Lung microvascular endothelial cell (primary cell): ENCODE measurements at places on chromosomes 3 and 15. TPM values are rescaled to one million over a fixed set of nuclear protein-coding genes. Genes with fewer than 3 reads are reported as not detected.
A peak's percentile ranks its signal among the peaks of the same experiment; 100 is the strongest.

DNA sequence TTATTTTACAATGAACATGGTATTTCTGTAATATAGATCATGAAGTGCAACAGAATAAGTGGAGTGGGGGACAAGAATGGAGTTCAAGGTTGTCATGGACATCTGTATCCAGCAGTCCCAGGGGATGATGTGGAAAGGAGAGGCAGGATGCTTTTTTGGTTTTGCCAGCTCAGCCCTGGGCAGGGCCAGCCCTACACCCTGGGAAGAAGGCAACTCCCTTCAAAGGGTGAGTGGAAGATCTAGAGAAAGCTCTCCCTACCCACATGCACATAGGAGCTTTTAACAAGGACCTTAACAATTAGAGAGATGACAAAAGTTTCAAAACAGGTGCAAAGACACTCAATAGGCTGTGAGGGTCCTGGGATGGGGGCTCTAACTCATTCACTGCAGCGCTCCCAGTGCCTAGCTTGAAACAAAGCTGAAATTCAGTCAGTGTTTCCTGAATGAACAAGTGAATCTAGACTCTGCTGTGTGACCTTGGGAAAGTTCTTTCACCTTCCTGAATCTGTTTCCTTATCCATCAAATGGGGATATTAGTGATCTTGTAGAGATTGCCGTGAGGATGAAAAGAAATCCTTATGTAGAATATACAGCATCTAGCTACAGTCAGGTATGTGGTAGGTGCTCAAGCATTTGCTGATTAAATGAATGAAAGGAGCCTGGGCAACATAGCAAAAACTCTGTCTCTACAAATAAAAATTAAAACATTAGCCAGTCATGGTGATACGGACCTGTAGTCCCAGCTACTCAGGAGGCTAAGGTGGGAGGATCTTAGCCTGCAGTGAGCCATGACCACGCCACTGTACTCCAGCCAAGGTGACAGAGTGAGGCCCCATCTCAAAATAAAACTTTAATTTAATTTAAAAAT lies 14.3 kb downstream of the BHLHE40 start:
- DNase-seq, result no peak

DNA sequence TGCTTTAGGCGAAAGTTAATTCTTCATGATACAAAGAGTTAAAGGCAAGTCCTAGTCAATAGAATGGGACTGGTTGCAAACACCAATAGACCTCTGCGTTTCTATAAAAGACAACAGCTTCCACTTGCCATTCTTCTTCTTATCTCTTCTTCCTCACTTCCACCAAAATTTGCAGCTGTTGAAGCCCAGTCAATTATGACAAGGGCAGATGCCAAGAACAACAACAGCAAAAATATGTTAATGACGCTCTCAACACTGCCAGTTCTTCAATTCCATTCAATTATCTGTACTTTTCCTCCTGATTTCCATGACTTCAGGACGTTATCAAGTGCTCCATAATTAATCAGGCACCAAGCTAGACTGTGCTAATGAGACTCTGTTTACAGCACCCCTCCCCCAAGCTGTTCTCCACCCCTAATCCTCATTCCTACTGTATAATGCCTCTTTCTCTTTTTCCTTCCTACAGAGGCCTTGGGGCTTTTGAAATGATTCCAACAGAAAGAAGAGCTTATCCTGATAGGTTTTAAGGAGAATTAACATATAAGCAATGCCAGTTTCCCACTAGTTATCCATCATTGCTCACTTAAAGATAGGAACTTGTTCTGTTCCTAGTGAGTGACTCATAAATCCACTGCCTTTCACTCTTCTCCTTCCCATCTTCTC lies 1160.5 kb downstream of the IGSF11 start:
- DNase-seq, result no peak

DNA sequence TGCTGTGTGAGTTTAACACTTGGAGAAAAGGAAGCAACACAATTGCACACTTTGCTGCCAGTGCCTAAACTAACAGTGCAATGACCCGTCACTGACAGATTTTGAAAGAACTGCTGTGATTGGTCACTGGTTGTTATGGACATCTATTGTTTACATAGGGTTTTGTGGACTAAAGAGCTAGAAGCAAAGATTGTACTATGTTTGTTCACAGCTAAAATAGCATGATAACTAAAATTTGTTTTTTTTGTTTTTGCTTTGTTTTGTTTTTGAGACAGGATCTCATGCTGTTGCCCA lies 112.4 kb upstream of the GOLGA8J start:
- DNase-seq, result no peak

DNA sequence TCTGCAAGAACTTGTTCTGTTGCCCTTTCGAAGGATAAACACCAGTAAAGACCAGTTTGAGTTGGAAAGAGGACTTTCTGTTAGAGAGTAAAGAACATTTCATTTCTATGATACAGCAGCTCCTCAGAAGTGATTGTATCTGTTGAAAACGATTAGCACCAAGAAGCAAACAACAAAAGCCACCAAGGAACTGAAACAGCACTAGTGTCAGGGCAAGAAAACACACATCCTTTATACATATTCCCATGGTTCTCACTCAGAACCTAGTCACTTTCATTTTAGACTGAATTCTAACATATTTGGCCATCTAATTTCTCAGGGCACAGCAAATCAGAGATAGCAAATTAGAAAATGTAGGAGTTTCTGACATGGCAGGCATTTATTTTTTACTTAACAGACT lies 116.1 kb downstream of the ATP1B3 start:
- no peak for DNase-seq

GRCh38 chr15:48190932-48191573 lies 412 bp upstream of the CTXN2 start:
- peak; percentile 74 for DNase-seq

- DNase-seq, result no peak
These were observed 14.0 kb downstream of the ARPP21 start for GRCh38 chr3:35653347-35653746.

GRCh38 chr3:195746751-195747150 lies 26.0 kb downstream of the MUC20 start:
- no peak for DNase-seq

GRCh38 chr15:73228128-73228646 lies 140.6 kb downstream of the HCN4 start:
- DNase-seq, result no peak

DNA sequence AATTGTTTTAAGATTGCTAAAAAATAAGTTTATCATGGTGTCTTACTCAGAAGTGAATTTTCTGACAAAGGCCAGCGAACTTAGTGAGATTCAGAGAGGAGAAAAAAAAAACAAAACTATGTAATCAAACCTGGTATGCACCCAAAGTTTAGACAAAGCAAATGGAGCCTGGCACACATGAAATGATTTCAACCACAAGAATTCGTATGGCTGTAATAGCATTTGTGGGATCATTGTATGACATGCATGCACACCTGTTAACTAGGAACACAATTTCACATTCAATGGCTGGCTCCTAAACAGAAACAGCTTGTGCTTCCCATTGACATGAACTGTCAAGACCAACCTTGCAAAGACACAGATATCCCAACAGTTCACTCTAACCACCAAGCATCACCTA lies 94.6 kb downstream of the ZIC4 start:
- DNase-seq, result no peak

DNA sequence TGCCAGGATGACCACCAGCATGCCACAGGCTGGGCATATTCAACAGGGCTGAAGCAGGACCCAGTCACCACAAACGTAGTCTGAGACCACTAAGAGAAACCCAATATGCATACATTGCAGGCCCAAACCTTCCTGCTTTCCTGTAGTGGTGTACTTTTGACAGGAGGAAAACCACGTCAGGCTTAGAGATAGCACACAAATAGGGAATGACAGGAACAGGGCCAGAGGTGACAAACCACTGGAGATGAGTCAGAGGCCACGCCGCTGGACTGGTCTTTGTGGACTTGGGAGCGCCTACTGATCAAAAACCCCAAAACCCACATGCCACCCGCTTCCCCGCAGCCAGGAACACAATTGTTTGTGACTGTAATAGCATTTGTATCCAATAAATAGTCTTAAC lies 3.6 kb upstream of the EFCAB12 start:
- peak; percentile 31 for DNase-seq

GRCh38 chr3:53113293-53114010 lies 16.8 kb downstream of the RFT1 start:
- no peak for DNase-seq

DNA sequence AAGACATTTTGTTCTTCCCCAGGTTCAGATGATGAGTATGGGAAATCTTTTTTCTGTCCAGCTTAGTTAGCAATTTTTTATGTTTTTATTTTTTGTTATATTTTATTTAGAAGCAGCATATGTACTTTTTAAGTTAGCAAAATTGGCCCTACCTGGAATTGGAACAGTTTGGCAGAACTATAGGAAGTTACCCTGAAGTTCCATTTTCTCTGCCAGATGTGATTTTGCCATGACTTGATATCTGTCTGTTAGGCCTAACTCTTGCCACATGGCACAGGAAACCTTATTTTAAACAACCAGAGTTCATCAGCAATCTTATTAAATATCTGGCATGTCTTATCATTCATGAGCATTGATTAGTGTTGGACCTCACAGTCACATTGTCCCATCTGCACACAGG lies 67.1 kb downstream of the ADAMTSL3 start:
- no peak for DNase-seq

- no peak for DNase-seq
These were observed 48.6 kb upstream of the ULK4 start for GRCh38 chr3:42010530-42010929.

DNA sequence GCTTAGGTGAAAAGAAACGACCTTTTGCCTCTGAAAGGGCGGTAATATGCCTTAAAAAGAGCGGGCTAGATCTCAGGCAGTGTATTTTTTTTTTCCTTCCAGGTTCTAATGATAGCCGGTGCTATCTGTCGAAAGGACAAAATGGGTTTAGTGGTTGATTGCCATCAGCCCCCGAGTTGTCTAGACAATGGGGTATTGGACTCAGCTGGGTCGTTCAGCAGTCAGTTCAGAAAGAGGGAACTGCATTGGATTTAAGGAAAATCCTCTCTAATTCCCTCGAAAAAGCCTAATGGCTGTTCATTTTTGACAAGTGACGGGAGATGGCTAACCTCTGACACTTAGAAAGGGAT lies 728 bp downstream of the EIF2B5 start:
- peak; percentile 11 for DNase-seq

- DNase-seq, result no peak
These were observed 34.6 kb downstream of the DNASE1L3 start for GRCh38 chr3:58176185-58176530.

GRCh38 chr3:79052054-79052681 lies 715.6 kb downstream of the ROBO1 start:
- DNase-seq, result peak; percentile 1

GRCh38 chr3:61829722-61830350 lies 268.5 kb downstream of the PTPRG start:
- peak; percentile 54 for DNase-seq

DNA sequence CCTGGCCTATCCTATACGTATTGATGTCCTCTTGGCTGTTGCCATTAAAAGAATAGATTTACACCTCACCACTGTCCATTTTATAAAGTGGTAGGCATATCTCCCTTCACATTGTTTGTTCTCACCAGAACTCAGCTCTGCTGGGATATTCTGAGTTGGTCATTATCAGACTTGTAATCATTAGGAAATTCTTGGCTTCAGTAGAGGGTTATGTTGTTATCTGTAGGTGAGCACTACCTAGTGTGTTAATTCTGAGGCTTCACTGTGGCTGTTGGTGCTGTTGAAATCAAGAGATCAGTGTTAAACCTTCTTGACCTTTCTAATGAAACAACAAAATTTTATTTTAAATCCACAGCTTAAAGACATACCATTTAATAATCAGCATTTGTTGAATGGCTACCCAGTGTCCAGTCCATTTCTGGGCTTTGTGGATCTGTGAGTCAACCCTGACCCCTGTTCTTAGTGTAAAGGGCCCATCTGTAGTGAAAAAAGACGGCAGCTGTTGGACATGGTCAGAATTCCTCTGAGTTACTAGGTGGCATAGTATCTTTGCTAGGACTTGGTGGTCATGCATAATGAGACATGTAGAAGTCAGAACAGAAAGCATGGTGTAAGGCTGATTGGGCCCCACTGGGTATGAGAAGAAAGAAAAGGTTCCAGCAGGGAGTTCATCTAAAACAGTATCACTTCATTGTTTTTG lies 32.9 kb upstream of the P4HTM start:
- DNase-seq, result no peak

DNA sequence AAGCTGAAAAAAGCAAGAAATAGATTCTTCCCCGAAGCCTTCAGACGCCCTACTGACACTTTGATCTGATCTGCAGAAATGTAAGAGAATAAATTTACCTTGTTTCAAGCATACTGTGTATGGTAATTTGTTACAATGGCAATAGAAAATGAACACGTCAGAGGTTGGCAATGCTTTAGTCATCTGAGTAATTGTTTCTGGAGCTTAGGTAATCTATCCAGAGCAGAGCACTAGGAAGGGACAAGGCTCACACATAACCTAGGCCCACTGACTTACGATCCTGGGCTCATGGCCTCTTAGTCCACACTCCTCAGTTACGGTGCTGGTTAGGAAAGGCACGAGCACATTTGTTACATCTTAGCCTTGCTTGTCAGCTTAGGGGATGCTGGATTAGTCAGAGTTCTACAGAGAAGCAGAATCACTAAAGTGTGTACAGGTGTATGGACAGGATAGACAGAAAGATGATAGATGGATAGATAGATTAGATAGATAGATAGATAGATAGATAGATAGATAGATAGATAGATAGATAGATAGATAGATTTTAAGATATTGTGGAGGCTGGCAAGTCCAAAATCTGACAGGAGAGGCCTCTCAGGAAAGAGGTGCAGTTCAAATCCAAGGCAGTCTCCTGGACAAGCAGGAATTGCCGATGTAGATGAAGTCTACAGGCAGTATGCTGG lies 46.8 kb upstream of the TBC1D23 start:
- DNase-seq, result no peak

DNA sequence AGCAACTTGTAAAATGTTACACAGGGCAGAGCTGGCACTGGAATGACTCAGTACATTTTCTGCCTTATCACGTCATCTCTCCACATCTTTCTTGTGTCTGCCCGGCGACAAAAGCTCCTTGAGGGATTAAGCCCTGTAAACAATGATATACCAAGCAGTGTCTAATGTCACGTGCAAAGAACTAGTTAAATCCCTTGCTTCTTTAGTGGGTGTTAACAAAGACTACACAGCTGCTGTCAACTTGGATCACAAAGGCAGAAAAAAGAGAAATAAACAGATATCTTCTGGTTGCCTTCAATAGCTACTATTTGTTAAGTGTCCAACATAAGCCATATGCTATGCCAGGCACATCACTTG lies 48.1 kb upstream of the FRMD4B start:
- no peak for DNase-seq

- no peak for DNase-seq
These were observed 193.3 kb downstream of the ISL2 start for GRCh38 chr15:76529911-76530310.

Gene KCNAB1
- total RNA-seq, result 0.65 and 2.0 TPM in 2 replicates

Gene STAB1
- 136 and 224 TPM in 2 replicates for total RNA-seq

Gene HCLS1
- total RNA-seq, result 9.7 and 24.0 TPM in 2 replicates

Gene AADAC
- under 0.01 TPM in 2 replicates for total RNA-seq

Gene SOX14
- total RNA-seq, result not detected in 2 replicates

Gene YEATS2
- 23.8 and 32.1 TPM in 2 replicates for total RNA-seq

Gene OR4M2
- not detected in 2 replicates for total RNA-seq

Gene TOP2B
- total RNA-seq, result 52.2 and 63.4 TPM in 2 replicates

Gene MUC13
- not detected in 2 replicates for total RNA-seq

Gene GRM2
- total RNA-seq, result under 0.01 TPM in 2 replicates

Gene CEP152
- 0.79 and 4.4 TPM in 2 replicates for total RNA-seq

Gene SAMMSON
- not detected in 2 replicates for total RNA-seq

Gene SENP8
- 1.1 and 1.2 TPM in 2 replicates for total RNA-seq

Gene TRPM1
- total RNA-seq, result 0.20 TPM in 1 of 2 replicates, not detected in the other

Gene RARRES1
- 1.8 and 2.4 TPM in 2 replicates for total RNA-seq

Gene ADAMTS9
- 20.6 and 21.1 TPM in 2 replicates for total RNA-seq

Gene FURIN
- total RNA-seq, result 47.9 and 56.0 TPM in 2 replicates

Gene GHRL
- 0.40 and 0.65 TPM in 2 replicates for total RNA-seq

Gene QTRT2
- 26.2 and 28.8 TPM in 2 replicates for total RNA-seq

Gene CFAP161
- 0.20 and 0.44 TPM in 2 replicates for total RNA-seq
